ENCODE measurements at places on chromosomes 4 and X.

DNA sequence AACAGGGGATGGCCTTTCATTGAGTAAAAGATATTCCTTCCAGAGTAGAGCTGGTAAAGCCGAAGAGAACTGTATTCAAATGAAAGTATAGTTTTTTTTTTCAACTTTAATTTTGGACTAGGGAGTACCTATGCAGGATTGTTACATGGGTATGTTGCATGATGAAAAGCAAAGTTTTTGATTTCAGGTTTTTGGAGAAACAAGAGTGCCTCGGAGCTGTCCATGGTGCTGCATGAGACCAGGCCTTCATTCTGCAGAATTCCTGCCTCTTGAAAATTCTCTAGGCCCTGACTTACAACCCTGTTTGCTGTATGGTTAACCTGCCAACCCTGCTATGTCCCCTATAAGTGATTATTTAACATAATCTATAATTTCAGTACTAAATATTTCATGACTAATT is 1065.7 kb upstream of the FTHL17 start:
- no peak for DNase-seq

- no peak for DNase-seq
These were observed 41.3 kb downstream of the KLHL5 start for GRCh38 chr4:39103291-39103690.

DNA sequence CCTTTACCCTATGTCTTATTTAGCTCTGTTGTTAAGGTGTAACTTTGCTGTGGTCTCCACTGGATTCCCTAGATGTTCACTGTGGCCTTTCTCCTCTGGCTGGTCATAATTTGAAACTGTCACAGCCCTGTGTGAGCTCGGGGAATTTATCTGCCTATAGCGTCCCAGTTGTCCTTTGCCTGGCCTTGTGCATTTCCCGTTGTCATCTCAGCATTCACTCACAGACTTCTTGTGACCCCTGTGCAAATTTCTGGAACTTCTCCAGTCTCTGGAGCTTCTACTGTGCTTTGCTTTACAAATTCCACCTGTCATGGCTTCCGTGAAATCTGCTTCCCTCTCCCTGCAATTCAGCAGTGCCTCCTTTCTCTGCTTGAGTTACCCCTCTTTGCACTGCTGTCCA is 106.7 kb downstream of the WWC2 start:
- no peak for DNase-seq

DNA sequence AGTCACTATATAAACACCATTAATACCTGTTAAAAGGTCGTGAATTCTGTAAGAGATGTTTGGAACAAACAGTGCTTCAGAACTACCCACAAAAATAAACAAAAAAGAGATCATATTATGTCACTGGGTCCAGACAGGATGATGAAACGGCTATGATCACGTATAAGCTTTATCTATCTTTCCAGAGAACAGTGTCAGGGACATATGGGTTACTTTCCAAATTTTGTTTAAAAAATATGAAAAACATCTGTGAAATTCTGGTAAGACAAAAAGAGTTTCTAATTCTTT is 90.0 kb downstream of the SORBS2 start:
- DNase-seq = no peak

DNA sequence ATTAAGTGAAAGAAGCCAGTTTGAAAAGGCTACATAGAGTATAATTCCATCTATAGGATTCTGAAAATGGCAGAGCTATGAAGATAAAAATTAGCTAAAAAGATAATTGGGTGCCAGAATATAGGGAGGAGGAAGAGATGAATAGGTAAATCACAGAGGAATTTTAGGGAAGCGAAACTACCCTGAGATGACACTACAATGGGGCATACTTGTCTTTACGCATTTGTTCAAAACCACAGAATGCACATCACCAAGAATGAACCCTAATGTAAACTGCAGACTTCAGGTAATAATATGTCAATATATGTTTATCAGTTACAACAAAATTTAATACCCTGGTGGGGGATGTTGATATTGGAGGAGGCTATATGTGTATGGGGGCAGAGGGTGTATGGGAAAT is 1342.9 kb downstream of the ADGRL3 start:
- no peak for DNase-seq

DNA sequence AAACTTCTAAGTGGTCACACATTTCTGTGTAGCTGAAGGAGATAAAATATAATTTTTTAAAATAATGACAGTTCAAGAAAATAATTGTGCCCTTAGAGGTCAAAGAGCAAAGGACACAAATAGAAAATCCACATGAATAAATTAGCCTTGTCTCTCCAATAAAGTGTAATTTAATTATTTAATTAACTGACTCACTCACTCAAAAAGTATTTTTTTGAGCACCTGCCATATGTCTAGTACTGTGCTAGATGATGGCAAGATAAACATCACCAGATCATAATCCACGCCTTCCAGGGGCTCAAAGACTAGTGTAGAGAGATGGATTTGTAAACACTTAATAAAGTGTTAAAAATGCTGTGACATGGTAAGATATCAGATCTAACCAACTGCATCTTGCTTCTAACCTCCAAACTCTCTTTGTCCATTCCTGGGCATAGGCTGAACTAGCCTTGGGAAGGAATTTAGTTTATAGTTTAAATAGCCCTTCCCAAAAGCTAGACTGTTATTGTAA is 112.5 kb downstream of the SCLT1 start:
- DNase-seq = no peak
